ENCODE measurements at places on chromosomes 6 and 20.

GRCh38 chr20:32189691-32190615 is 17.6 kb downstream of the PLAGL2 start:
- DNase-seq, result peak; percentile 55

- no peak for DNase-seq
These were observed 3.7 kb downstream of the TJAP1 start for GRCh38 chr6:43481075-43481474.

- no peak for DNase-seq
These were observed 30.3 kb upstream of the TMEM181 start for GRCh38 chr6:158529629-158530028.

GRCh38 chr6:4880363-4880762 is 104.2 kb downstream of the CDYL start:
- DNase-seq, result no peak

DNA sequence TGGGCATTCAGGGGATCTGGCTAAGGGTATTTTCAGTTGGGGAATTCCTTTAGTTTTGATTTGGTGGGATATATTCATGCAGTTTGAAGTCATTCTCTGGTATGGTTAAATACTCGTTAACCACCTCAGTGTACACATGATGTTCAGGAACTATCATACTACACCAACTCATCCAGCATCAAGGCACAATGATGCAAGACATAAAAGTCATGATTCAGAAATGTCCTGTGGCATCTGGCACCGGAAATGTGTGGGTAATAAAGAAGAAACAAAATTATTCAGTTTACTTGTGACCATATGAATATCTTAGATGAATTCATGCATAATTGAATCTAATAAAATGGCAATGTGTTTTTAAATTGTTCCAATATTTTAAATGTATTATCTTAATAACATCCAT is 129.0 kb upstream of the BMP5 start:
- no peak for DNase-seq

- no peak for DNase-seq
These were observed 643.8 kb downstream of the RFPL4B start for GRCh38 chr6:112990971-112991370.

GRCh38 chr20:62518911-62519310 is 43.1 kb upstream of the GATA5 start:
- DNase-seq, result no peak

Data from NCI-H2227 treated with DMSO at 0.1 percent for 48 hours (cell line).